MG63 (cell line): ENCODE measurements at places on chromosomes 11 and 22.
A peak's percentile ranks its signal among the peaks of the same experiment; 100 is the strongest.

DNA sequence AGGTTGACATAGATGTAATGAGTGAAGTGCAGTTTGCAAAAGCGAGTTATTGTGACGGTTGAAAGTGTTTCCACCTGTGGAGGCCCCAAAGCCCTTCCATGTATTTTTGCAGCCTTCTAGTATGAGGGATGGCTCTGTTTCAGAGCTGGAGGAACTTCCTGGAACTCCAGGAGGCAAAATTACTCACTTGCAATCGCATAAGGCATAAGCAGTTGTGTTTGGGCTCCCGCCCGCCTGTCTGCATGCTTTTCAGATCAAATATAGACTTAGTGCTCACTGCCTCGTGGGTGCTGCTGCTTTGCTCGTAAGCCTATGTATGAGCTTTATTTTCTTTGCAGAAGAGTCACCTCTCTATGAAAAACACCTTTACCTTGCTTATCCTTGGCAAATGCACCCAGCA lies 146.8 kb upstream of the LARGE1 start:
- DNase-seq: peak; percentile 5

DNA sequence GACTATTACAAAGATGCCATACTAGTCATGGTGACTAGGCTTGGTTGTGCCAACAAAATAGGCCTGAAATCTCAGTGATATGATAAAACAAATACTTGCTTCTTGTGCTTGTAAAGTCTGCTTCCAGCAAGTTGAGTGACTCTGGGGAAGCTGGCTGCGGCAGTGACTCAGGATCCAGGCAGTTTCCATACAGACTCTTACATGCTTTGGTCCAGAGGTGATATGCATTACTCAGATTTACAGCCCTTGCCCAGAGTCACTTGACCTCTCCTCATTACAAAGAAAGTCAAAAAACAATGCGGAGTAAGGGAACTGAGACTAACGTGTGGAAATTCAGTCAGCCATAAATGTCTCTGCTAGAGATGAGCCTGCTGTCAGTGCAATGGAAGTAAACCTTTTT lies 387.5 kb downstream of the KCNA4 start:
- DNase-seq: no peak

- no peak for DNase-seq
These were observed 4.0 kb downstream of the SLCO2B1 start for GRCh38 chr11:75154646-75155569.

DNA sequence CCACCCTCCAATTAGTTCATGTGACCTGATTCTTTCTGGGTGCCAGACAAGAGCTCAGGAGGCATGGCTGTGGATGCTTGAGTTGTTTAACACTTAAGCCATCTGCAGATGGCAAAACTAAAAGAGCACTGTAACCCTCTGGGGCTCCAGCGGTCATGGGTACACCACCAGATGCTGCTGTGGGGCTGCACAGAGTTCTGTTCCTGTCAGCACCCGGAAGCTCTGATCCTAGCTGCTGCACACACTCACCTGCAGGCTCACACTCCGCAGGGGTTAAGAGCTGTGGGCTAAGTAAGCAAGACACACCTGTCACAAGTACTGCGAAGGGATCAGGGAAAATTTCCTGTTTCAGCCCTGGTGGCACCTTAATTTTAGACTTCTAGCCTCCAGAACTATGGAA lies 307.8 kb downstream of the C11orf87 start:
- no peak for DNase-seq

DNA sequence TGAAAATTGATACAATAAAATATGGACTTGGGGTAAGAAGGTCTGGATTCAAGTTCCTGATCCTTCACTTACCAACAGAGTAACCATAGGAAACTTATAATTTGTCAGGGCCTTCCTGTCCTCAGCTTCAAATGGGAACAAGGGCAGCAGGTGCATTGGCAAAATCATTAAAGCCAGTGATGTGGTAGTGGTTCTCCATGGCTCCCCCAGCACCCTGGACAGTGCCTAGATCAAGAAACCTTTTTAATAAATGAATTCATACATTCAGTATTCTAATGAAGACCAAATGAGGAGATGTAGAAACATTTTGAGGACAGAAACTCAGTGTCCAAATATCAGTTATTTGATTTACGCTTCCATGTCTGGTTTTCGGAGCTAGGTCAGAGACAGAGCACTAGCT lies 51.1 kb downstream of the SPATA19 start:
- no peak for DNase-seq

GRCh38 chr11:23413057-23413456 lies 552.8 kb upstream of the CCDC179 start:
- DNase-seq: no peak

- no peak for DNase-seq
These were observed 51.4 kb downstream of the CDON start for GRCh38 chr11:126011265-126011664.

GRCh38 chr22:22378446-22379415 lies 129.8 kb downstream of the ZNF280B start:
- DNase-seq: no peak

DNA sequence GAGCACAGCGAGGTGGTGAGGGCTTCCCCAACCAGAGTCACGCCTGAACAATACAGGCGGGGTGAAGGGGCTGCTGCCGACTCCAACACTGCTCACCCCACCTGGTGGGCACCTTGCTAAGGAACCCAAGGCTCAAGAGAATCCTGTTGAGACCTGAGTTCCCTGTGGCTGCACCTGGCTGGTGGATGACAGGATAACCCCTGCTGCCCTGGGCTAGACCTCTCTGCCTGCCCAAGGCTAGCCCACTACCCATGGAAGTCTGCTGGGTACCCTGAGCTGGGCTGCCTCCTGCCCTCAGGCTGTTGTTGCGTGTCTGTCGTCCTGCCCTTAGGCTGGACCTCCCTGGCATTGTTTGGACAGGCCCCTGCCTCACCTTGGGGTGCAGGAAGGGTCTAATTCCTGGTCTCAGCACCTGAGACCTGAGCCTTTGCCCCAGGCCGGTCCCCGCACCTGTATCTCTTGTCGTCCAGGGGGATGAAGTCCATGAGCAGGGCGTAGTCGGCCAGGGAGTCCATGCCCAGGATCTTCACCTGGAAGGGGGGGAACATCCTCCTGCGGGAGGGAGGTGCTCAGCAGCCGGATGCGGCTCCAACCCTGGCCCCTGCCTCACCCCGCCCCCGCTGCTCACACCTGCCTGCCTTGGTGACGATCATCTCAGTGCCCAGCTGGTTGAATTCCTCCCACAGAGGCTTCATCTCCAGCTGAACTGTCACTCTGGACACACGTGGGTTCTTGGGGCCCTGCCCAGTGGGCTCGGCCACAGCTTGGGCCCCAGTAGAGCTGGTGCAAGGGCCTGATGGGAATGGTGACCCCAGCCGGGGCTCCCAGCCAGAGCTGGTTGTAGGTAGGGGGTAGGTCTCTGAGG lies 4.9 kb upstream of the NUDT8 start:
- DNase-seq: no peak

- peak; percentile 61 for DNase-seq
These were observed 52.9 kb downstream of the C11orf58 start for GRCh38 chr11:16791191-16791961.

GRCh38 chr11:30652801-30653200 lies 66.6 kb upstream of the MPPED2 start:
- no peak for DNase-seq

GRCh38 chr11:71204748-71205664 lies 47.4 kb downstream of the SHANK2 start:
- DNase-seq: no peak

- DNase-seq: no peak
These were observed 1.8 kb upstream of the IFITM2 start for GRCh38 chr11:305844-306211.

- no peak for DNase-seq
These were observed 711.2 kb downstream of the KCNA4 start for GRCh38 chr11:29305456-29306232.

- no peak for DNase-seq
These were observed 530.7 kb upstream of the CHORDC1 start for GRCh38 chr11:90753546-90753945.

DNA sequence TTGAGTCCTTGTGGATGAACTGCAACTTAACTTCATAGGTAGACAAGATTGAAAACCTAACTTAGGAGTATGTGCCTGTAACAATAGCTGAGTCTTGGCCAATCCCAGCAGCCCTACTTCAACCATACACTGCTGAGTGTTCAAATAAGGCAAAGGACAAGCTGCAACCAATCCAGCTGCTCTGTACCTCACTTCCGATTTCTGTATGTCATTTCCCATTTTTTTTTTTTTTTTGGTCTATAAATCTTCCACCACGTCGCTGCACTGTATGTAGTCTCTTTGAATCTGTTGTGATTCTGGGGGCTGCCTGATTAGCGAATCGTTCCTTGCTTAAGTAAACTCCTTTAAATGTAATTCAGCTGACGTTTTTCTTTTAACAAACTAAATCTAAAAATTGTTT lies 35.4 kb upstream of the FLI1 start:
- no peak for DNase-seq

GRCh38 chr11:2199466-2200341 lies 28.1 kb upstream of the TH start:
- no peak for DNase-seq

DNA sequence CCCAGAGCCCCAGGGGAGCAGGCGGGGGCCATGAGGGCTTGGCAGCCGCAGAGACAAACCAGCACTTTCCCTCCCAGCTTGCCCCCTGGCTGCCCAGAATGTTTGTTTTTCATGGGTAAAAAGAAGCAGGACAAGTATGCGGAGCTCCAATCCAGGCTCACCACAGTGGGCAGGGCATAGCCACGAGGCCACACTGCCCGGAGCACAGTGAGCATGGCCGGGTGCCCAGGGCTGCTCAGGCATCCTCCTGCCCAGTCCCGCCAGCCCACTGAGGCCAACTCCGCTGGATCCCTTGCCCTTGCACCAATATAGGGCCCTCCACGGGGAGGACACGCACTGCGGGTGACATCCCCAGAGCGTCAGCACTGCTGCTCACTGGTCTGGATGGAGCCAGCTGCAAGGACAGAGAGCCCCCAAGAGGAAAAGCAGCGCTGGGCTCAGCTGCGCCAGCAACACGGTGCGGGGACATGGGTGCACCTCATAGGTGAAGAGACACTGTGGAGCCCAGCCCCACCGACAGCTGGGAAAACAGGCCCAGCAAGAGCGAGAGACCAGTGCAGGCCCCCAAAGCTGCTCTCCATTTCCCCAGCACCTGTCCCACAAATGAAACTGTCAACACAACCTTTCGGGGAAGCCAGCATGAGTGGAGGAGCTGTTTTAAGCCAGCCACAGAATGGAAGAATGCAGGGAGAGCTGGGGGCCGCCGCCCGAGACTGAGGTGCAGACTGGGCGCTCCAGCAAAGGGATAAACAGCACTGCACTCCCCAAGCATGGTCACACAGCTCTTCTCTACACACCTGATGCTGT lies 24.8 kb downstream of the ARVCF start:
- DNase-seq: no peak

DNA sequence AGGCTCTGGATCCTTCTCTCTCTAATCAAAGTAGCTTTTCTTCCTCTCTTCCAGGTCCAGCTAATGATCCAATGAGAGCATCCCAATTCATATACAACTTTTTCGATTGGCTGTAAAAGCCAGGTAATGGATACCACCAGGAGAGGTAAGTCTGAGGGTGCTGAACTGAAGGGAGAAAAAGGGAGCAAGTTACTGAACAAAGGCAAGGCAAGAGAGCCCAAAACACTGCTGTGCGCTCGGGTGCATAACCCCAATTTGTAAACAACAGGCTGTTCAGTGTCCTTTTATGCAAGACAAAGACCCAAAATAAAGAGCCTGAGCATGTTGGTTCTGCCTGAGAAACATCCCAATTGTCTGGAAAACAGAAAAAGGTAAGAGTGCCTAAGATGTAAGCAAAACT lies 260.1 kb downstream of the DCDC1 start:
- DNase-seq: no peak

- no peak for DNase-seq
These were observed 89.2 kb downstream of the GRAMD1B start for GRCh38 chr11:123519055-123519796.

GRCh38 chr11:47466701-47467250 lies 17.8 kb upstream of the RAPSN start:
- DNase-seq: peak; percentile 87

GRCh38 chr11:112541140-112542046 lies 280.7 kb upstream of the PLET1 start:
- no peak for DNase-seq

- DNase-seq: no peak
These were observed 49.3 kb upstream of the PARVG start for GRCh38 chr22:44131412-44131811.

DNA sequence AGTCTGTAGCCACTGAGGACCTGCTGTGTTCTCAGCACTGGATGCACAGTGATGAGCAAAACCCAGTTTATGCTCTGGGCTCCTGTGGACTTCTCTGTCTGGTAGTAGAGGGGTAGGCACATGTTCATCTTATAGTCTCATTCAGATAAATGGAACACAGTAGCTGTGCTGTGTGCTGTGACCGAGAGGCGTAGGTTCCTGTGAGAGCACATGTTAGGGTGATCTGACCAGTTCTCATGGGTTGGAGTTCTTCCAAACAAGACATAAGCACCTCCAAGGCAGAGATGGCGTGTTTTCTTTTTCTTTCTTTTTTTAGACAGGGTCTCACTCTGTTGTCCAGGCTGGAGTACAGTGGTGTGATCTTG lies 154.8 kb upstream of the RASSF10 start:
- DNase-seq: no peak

- no peak for DNase-seq
These were observed 9.8 kb downstream of the MIAT start for GRCh38 chr22:26667140-26667539.

DNA sequence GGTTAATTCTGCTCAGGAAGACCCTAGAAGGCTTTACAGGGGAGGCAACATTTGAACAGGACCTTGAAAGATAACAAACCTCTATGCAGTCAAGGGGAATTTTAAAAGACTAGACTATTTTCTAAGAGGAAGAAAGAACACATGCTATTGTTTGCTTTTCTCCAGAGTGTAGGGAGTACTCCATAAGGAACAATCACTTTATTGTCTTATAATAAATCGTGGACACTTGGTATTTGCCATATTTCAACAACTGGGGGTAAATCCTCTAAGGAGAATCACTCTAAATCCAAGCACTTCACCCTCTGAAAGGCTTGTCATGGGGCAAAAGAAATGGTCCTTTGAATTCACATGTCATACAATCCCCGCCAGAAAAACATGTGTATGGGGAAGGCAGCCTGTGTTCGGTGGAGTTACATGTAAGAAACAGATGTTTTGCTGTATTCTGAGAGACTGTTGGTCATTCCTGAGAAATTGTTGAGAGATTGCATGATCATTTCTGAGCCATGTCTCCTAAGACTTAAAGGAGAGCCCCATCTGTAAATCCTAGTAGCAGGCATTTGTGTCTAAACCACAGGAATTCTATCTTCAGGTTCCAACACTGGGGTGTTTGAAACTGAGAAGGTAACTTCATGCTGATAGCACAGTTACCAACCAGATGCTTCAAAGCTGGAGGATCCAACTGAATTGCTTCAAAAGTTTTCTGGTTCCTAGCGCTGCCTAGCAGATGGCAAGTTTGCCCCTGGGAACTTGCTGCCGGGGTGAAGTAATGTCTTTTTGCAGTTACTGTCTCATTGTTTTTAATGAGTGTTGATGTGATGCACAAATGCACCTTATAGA lies 66.8 kb downstream of the FZD4 start:
- no peak for DNase-seq
